Putamen (tissue), 1 donor: ENCODE measurements at places on chromosomes 4 and X.
A peak's percentile ranks its signal among the peaks of the same experiment; 100 is the strongest.

- no peak for DNase-seq
Observed at GRCh38 chr4:137956256-137956655, 285.9 kb downstream of the SLC7A11 start.

DNA sequence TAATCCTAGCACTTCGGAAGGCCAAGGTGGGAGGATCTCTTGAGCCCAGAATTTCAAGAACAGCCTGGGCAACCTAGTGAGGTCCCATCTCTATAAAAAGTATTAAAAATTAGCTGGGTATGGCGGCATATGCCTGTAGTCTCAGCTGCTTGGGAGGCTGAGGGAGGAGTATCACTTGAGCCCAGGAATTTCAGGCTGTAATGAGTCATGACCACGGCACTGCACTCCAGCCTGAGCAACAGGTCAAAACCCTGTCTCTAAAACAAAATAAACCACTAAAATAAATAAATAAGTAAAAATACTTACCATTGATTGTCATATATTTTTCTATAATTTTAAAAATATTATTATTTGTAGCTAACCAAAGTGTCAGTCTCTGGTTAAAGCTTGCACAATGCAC lies 315.6 kb upstream of the SMIM31 start:
- no peak for DNase-seq

GRCh38 chr4:8818063-8818881 lies 53.4 kb downstream of the HMX1 start:
- no peak for DNase-seq

GRCh38 chr4:139137763-139138162 lies 39.3 kb downstream of the ELF2 start:
- DNase-seq: no peak

DNA sequence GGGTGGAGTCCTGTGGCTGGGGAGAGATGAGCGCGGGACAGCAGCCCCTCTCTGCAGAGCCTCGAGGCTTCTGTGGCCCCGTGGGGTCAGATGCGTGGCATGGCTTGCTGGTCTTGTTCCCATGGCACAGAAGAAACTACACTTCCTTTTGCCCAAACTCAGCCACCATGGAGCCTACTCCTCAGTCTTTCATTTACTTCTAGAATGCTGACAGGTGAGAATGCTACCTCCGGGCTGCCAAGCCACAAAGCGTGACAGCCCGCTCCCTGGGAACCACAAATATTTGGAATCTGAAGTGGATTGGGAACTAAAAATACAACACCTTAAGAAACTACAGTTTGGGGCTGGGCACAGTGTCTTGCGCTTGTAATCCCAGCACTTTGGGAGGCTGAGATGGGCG lies 98.0 kb downstream of the TRAPPC11 start:
- no peak for DNase-seq

DNA sequence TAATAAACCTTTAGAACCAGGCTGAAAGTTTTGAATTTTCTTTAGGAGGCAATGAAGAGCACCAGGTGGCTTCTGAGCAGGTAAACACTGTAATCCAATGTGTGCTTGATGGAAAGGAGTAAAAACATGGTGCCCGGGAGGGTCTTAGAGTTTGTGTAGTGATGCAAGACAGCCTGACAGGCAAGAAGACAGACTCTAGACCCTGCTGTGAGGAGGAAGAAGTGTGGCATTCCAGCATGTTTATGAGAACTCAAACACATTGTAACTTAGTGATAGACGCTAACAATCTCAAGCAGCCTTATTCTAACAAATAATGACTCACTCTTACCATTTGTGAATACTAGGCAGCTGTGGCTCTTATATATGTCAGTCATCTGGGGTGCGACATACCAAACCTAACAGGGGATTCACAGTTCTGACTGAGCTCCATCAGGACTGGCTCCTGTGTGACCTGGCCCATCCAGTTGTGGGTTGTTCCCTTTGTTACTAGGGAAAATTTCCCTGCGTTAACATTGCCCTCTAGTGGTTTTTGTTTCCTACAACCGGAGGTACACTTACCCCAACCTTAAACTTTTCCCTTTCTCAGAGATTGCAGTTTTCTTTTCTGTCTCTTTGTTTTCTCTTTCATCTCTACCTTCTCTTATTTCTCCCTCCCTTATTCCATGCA lies 53.8 kb downstream of the VSIG4 start:
- DNase-seq: peak; percentile 3

DNA sequence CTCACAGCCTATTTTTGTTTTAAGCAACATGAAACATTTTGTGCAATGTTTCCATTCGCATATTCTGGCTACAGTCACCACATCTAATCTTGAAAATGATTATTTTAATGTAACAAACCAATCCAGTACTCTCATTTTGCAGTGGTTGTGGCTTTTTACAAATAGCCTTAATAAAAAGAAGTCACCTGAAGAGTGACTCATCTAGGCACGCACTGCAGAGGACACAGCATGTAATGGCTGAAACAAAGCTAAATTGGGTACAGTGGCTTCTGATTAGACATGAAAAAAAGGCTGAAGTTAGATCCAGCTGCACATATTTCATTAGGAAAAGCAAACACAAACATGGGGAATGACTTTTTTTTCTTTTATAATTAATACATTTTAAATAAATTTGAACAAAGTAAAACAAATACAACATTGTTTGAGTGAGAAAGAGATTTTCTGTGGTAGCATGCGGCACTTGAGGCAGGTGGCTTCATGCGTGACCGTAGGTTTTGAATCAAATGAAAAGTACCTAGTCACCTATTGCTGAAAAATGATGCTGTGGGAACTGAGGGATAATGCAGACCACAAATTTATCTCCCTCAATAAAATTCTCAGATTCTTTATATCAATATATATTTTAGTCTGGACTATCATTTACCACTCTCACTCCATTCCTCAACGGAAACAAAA lies 240.8 kb upstream of the DDX53 start:
- no peak for DNase-seq

GRCh38 chr4:103895876-103896465 lies 176.2 kb upstream of the TACR3 start:
- no peak for DNase-seq

- no peak for DNase-seq
Observed at GRCh38 chrX:8864161-8864560, 63.0 kb upstream of the FAM9A start.

GRCh38 chr4:6386091-6386490 lies 86.3 kb downstream of the PPP2R2C start:
- DNase-seq: no peak

- no peak for DNase-seq
Observed at GRCh38 chr4:27836523-27836922, 975.9 kb downstream of the STIM2 start.

GRCh38 chr4:120331486-120332370 lies 265.1 kb upstream of the MAD2L1 start:
- no peak for DNase-seq

DNA sequence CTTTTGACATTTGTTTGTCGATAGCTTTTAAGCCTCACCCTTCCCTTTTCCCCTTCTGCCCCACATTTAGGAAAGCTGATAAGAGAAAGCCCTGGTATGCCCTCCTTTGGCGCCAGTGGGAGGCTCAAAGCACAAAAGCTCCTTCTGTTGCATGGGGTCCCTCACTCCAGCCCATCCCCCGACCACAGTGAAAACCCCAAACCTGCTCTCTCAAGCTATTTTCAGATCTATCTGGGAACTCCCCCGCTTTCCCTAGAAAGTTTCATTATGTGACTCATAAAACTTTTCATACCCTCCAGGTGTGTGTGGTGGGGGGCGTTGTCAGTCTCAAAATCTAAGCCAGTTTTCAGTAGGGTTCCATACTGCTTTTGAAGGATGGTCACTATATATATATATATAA lies 259.0 kb upstream of the PCDH7 start:
- DNase-seq: no peak

- DNase-seq: no peak
Observed at GRCh38 chr4:14265651-14266050, 638.1 kb upstream of the BOD1L1 start.

DNA sequence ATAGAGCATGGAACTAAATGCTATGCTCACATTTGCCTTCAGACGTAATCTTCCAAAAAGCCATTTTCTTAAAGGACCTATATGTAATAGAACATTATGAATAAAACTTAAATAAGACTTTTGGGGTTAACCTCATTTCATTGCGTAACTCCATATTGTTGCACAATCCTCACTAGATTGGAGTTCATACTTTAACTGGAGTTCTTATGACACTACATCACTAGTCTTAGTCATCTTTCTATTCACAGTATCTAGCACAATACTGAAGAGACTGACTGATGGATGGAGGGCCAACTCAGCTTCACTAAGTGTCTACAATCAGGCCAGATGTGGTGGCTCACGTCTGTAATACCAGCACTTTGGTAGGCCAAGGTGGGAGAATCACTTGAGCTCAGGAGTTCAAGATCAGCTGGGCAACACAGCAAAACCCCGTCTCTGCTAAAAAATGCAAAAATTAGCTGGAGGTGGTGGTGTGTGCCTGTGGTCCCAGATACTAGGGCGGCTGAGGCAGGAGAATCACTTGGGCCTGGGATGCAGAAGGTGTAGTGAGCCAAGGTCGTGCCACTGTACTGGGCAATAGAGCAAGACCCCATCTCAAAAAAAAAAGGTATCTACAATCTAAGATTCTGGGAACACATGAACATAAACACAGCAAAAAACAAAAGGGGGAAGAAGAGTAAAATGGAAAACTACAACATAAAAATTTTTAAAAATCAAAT lies 80.8 kb upstream of the MAB21L2 start:
- no peak for DNase-seq

GRCh38 chr4:27000820-27001219 lies 140.2 kb downstream of the STIM2 start:
- DNase-seq: no peak

DNA sequence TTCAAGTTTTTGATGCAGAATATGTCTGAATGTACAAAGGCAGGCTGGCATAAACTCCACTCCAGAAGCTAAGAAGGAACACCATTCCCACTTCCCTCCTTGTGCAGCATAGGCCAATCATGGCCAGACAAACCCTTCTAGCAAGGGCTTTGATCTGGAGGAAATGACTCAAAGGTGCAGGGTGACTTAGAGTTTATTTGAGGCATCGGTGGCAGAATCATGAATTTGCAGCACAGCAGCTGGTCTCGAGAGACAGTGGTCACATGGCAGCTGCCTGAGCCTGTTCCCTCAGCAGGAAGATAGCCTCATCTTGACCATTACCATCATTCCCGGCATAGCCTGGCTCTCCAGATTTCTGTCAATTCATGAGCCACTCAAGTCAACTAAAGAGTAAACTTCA lies 154.5 kb downstream of the ATP10D start:
- no peak for DNase-seq

DNA sequence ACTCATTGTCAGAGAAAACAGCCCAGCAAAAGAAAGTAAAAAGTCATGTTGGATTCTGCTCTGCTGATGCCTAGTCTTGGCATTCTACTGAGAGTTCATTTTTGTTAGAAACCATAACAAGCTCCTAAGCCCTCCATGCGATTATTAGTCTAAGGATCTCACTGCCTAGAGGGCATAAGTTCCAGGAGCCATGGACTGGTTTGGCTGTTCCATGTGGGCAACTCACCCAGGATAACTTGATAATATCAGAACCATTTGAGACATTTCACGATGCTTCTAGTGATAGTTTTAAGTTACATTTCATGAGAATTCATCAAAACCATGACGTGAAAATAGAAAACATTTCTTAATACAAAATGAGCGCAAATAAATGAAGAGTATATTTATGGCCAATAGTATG lies 376.8 kb upstream of the GALNT7 start:
- DNase-seq: no peak

DNA sequence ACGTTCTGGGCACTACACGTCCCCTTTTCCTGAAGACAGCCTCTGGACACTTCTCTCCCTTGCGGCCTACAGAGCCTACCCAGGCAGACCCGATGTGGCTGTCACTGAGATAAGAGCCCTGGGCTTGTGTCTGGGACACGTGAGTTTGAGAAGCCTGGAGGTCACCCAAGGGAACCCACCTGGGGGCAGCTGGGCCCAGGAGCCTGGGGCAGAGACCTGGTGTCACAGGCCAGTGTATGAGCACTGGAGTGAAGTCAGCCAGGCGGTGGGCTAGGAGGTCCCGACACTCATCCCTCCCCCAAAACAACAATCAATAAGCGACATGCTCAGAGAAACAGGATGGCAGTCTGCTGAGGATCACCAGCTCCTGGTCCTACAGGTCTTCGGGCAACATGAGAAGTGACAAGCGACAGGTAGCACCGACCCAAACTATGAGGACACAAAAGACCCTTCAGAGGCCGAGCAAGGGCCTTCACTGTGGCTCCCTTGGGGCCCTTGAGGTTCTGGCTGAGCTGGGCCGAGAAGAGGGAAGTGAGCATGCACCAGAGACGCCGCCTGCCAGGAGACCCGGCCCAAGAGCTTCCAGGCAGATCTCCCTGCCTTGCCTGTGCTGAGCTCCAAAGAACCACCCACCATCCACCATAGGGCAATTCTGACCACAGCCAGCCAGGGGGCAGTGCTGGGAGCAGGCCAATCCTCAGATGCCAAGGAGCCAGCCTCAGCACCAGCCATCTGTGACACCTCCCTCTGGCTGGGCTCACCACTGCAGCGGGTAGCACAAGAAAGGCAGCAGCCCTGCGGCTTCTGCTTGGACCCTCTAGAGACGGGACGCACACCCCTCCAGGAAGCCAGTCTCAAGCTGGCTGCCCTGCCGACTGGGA lies 11.0 kb upstream of the DUSP9 start:
- DNase-seq: no peak
